GM19239 (cell line): ENCODE measurements at places on chromosomes 6 and 20.

DNA sequence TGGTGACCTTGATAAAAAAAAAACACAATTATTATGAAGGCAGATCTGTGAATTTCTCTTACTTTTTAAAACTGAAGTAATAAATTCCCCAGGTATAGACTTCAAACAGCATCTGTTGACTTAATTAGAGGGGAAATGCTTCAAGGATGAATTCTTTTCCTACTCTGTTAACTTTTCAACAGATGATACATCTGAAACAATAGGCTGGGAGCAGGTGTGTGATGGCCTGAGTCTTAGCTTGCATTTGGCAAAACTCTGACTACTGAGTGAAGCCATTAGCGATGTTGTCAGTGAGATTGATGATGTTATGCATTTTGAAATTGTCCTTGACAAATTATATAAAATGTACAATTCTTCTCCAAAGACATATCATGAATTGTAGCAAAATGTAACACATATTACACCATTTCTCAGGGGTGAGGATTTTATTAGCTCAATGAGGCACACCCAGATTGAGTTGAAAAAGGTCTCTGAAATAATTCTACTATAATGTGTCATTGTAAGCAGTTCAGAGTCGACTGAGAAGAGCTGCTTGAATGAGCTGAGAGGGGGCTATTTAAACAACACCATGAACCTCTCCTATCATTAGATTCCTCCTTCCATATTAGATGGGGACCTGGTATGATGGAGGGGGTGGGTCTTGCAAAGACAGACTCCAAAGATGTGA lies 39.6 kb upstream of the OGFRL1 start:
- DNase-seq: no peak

- peak; percentile 70 for DNase-seq
These were observed 32.5 kb downstream of the PRR18 start for GRCh38 chr6:166275714-166276166.

- DNase-seq: no peak
These were observed 60.1 kb downstream of the GFRA4 start for GRCh38 chr20:3603108-3603507.

DNA sequence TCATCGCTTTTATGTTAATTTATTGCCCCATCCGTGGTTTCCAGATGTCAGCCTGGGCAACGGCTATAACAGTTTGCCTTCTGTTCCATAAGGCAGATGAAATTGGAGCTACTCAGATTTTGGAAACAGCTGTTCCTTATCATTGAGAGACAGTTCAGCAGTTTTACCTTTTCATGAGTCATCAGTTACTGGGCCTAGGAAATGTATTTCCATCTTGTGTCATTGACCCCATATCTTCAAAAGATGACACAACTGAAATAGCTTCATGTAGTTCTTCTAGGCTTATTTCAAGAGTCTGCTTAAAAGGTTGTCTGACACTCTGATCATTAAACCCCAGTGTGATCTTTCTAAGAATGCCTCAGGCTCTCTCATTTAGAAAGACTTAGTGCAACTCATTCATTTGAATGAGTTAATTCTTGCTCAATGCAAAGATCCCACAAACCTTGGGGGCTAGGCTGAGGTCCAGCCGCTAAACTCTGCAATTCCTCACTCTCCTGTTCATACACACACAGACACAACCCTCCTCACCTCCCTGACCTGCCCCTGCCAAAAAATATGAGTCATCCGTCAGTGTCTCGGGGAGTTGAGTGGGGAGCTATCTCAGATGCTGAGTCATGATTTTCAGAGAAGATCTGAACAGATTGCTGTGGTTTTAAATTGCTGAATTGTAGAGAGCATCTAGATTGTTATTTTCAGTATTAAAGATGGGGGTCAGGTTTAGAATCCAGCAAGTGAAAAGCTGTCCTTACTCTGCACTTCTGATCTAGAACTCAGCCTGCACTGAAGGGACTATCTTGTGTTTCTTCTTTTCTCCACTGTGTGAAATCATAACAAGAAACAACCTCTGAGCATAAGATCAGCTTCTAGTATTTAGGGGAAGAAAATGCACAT lies 61.8 kb downstream of the RPP40 start:
- no peak for DNase-seq

- DNase-seq: no peak
These were observed 363.8 kb downstream of the PRKN start for GRCh38 chr6:162363757-162364156.

DNA sequence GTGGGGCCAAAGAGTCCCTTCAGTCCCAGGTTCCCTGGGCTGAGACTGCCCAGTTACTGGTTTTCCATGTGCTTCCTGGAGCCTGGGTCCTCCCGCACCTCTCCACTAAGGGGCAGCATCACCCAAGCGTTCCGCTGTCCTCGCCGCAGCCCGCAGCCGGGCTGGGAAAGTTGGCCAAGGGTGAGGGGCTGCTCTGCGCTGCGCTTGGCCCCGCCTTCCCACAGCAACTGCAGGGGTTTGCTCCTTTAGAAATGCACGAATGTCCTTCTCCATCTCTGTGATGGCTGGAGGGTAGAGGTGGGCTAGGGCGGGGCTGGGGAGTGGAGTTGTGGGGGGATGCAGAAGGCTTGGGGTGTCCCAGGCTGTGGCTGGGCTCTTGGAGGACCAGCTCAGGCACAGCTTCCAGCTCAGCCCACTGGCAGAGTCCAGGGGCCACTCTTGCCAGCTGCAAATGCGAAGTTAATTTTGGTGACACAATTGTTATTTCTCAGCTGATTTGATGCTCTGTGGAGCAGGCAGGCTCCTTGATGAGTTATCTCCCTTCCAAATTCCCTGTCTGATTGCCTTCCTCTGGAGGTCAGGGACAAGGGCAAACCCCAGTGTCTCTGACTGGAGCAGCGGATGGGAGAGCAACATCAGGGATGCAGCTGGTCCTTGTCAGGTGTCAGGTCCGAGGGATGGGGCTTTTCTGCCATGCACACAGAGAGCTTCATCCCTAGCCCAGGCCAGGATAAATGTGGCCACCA lies 63.2 kb downstream of the NOL4L start:
- peak; percentile 69 for DNase-seq

GRCh38 chr6:117346142-117346930 lies 79.4 kb downstream of the ROS1 start:
- DNase-seq: no peak

DNA sequence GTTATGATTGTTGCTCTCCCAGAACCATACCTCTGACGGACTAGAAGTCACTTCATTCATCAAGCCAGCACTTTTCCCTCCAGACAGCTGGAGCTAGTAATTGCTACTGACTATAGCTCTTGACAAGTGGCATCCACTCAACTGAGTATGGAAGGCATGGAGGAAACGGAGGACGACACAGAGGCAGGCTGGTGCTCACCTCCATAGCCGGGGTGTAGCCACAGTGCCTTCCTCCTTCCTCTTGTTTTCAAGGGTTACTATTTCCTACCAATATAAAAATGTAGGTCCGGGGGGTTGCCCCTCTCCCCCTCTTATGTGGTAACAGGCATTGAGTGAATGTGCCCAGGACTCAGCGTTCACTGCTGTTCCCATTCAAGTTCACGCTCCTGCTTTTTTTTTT lies 23.5 kb upstream of the FOXC1 start:
- DNase-seq: no peak

- no peak for DNase-seq
These were observed 101.8 kb upstream of the DST start for GRCh38 chr6:56744528-56744927.

GRCh38 chr6:44430326-44430725 lies 42.8 kb downstream of the CDC5L start:
- DNase-seq: no peak

DNA sequence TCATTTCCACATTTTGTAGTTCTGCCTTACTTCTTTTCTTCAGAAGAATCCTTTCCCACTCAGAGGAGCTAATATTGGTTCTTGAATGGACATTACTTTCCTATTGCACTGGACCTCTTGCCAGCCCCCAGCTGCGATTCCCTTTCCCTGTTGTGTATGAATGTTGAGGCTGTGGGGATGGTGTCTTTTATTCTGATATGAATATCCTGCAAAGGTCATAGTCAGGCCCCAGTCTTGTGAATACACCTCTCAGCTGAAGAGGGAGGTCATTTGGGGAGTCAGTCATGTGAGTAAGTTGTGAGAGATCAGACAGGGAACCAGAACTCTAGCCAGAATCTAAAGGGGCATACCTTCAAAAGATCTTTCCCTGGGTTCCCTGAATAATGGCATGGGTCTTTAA lies 32.6 kb upstream of the OSTM1 start:
- no peak for DNase-seq
